Osteoblast (primary cell): ENCODE measurements at places on chromosomes 5 and 9. TPM values are rescaled to one million over a fixed set of nuclear protein-coding genes. Genes with fewer than 3 reads are reported as not detected.

DNA sequence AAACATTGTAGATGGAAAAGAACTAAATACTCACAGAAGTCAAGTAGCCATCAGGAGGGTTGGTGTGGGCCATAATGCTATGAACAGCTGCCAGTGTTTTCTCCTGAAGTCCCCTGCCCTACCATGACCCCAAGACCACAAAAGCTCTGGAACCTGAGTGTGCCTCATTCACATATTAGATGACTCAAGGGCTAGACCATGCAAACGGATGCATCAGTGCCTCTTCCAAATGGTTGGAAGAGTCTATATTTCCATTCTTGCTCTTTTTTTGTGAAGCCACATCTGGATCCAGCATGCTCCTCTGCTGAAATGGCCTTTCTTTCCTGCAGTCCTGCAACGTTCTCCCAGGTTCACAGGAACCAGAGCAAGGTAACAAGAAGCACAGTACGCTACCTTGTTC lies 136.6 kb upstream of the EPB41L4A start:
- no peak for DNase-seq

DNA sequence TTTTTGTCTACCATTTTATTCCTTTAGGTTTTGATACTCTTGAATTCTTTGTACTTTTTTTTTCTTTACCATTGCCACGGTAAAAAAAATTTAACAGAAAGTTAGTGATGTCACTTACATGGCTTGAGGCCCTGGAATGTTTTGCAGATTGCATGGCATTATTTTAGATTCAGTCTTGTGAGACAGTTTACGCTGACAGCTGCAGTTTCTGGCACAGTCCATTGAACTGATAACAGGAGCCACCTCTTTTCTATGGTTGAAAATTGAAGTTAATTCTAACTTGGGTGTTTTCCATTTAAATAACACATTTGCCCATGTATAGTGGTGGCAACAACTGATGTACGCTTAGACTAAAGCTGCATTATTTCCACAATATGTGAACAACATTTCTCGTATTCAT lies 1028.5 kb downstream of the CDH18 start:
- DNase-seq = no peak

DNA sequence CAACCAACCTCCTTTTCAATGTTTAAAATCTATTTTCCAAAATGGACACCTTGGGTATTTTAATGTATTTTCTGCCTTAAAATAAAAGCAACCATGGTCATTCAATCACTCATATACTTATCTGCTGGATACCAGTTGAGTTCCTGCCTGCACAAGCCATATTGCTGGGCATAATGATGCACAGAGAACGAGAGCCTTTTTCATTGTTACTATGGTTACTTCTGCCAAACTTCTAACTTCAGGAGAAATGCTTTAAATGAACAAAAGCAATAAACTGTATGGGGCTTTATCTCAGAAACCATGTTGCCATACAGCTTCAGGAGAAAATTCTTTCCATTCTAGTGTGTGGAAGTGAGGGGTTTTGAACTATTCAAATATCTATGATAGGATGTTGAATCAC lies 269.5 kb downstream of the GABRB2 start:
- DNase-seq = no peak

- DNase-seq = no peak
Measured at GRCh38 chr5:127572930-127573329, 55.5 kb downstream of the PRRC1 start.

- DNase-seq = no peak
Measured at GRCh38 chr9:84481636-84482218, 141.2 kb upstream of the SLC28A3 start.

Gene PCDHA12
- under 0.01 and 0.36 TPM in 2 replicates for total RNA-seq

Gene C5orf52
- total RNA-seq = not detected in 2 replicates
